Amygdala (tissue), 56 donors: ENCODE measurements at places on chromosomes 11 and 22.

DNA sequence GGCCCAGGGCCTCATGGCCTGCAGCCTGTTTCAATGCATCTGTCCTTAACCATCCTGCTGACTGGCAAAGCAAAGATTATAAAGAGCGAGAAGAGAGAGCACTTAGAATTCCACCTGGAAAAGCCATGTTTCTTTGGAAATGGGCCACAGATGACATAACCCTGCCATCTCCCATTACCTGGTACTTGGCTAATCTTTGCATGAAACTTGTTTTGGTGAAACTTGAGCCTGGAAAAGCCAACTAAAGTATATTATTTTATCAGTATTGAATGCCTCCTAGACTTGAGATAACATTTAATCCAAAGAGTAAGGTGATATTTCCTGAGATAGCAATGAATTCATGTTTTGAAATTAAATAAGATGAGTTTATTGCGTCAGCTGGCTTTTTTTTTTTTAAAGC is 72.6 kb downstream of the NAV2 start:
- DNase-seq, result no peak

GRCh38 chr11:133605482-133605881 is 73.2 kb upstream of the OPCML start:
- DNase-seq, result no peak

DNA sequence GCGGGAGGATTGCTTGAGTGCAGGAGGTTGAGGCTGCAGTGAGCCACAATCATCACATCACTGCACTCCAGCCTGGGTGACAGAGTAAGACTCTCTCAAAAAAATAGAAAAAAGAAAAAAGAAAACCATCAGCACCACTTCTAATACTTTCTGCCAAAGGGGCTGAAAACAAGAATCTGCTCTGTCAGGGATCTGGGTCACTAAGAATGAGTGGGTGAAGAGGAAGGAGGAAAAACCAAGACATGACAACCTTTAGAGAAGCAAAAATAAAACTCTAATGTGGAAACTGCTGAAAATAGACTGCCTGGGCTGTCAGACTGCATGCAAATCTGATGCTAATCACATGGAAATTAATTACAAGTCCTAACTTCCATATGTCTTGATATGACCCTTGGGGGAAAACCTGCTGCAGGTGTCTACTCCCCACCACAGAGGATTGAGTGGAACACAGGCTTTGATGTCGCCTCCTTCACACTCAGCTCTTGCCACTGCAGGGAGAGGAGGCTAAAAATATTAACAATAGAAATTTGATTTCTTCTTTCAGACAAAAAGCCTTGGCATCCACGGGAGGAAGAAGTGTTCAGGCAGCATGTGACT is 62.5 kb upstream of the CRTAM start:
- DNase-seq, result no peak

DNA sequence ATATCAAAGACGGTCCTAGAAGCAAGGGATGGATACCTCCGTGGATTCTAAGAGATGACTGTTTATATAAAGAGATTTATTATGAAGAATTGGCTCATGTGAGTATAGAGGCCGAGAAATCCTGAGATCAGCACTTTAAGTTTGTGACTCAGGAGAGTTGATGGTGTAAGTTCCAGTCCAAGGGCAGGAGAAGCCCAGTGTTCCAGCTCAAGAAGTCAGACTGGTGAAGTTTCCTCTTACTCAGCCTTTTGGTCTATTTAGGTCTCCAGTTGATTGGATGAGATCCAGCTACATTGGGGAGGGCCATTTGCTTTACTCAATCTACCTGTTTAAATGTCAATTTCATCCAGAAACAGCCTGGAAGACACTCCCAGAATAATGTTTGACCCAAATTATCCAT is 45.1 kb downstream of the TSPAN18 start:
- no peak for DNase-seq

DNA sequence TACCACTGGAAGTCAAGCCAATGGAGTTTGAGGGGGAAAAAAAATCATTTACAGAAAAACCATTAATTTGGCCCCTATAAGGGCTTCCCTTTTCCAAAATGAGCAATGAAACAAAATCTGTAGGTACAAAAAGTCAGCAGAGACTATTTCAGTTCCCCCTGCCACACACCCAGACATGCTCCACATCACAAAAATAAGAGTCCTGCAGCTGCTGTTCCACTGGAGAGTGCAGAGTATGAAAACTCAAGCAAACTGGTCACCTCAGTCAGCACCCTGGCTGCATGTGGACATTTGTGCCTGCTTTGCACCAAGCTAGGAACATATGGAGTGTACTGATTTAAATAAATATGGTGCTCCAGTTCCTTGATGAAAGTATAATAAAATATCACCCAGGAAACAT is 15.1 kb downstream of the POU2AF1 start:
- no peak for DNase-seq

GRCh38 chr22:34866081-34866480 is 199.9 kb upstream of the ISX start:
- no peak for DNase-seq

DNA sequence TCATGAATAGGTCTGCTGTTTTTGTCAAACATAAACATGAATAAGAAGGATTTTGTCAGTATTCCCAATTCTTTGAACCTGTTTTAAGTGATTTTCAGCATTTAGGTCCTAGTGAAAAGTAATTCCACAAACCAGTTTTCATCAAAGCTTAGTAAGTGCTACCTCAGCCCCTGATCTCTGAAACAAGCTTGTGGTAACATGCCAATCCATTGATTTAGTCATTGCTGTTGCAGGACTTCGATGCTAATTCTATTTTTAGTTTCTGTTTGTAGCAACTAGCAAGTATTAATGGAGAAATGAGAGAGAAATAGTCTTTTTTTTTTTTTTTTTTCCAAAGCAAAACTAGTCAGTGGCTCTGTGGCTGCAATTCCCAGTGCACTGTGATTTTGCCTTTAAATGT is 91.4 kb downstream of the JRKL start:
- DNase-seq, result no peak

- no peak for DNase-seq
Observed at GRCh38 chr22:24768537-24769374, 5.8 kb downstream of the PIWIL3 start.

- DNase-seq, result no peak
Observed at GRCh38 chr11:99934008-99934407, 753.1 kb upstream of the ARHGAP42 start.

- DNase-seq, result no peak
Observed at GRCh38 chr11:1121331-1121812, 36.4 kb upstream of the MUC5AC start.

- no peak for DNase-seq
Observed at GRCh38 chr11:100752371-100753171, 65.5 kb downstream of the ARHGAP42 start.

GRCh38 chr11:87597725-87598124 is 560.0 kb downstream of the TMEM135 start:
- no peak for DNase-seq
